ENCODE measurements at places on chromosomes 3 and 15.

DNA sequence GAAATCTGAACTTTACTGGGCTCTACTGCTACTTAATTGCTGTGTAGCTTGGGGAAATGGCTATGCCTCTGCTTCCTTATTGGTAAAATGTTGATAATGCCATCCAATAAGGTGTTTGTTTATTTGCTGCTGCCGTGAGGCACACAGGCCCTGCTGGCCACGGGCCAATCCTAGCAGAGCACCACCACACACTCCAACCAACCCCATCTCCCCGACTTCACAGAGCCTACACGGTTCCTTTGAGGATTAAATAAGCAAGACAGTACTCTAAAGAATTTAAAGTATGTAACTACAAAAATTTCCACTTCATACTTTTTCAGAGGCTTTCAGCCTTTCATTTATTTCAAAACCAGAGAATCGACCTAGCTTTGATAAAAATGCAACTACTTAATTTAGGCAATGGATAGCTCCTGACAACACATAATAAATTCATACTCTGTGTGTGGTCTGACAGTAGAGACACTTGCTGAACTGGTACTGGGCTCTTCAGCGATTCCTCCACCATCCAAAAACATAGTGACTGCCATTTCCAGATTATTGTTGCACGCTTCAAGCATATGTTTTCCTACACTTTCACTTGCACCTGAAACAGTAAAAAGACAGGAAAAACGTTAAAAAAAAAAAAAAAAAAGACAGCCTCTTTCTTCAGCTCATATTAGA lies 25.3 kb downstream of the UBXN7 start:
- DNase-seq, result no peak

GRCh38 chr3:94671078-94671477 lies 608.2 kb downstream of the NSUN3 start:
- no peak for DNase-seq

DNA sequence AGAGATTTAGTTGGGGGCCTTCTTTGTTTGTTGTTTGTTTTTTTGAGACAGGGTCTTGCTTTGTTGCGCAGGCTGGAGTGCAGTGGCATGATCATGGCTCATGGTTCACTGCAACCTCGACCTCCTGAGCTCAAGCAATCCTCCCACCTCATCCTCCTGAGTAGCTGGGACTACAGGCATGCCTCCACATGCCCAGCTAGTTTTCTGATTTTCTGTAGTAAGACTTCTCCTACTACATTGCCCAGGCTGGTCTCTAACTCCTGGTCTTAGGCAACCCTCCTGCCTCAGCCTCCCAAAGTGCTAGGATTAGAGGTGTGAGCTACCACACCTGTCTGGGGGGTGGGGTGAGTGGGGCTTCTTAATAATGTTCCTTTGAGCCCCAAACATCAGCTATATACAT lies 148.3 kb upstream of the ADAMTS9 start:
- DNase-seq, result no peak

- DNase-seq, result peak; percentile 52
Observed at GRCh38 chr3:148079370-148079769, 618.3 kb upstream of the AGTR1 start.

GRCh38 chr3:88003115-88003755 lies 55.6 kb downstream of the CGGBP1 start:
- no peak for DNase-seq

DNA sequence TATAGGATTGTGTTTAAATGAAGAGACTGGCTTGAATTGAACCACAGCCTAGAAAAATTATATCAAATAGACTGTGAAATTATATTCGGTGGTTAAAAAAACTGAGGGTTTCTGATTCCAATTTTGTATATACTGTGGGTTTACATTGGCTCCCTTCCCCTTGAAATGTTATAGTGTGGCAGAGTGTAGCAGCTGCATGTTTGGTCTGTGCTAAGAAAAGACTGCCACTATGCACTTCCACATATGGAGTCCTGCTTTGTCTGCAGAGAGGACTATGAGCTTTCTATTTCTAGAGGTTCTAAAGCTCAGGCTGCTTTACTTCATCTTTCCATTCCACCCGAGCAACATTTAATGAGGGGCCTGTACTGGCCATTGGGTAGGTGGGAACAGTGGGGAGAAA lies 112.3 kb downstream of the P3H2 start:
- no peak for DNase-seq

DNA sequence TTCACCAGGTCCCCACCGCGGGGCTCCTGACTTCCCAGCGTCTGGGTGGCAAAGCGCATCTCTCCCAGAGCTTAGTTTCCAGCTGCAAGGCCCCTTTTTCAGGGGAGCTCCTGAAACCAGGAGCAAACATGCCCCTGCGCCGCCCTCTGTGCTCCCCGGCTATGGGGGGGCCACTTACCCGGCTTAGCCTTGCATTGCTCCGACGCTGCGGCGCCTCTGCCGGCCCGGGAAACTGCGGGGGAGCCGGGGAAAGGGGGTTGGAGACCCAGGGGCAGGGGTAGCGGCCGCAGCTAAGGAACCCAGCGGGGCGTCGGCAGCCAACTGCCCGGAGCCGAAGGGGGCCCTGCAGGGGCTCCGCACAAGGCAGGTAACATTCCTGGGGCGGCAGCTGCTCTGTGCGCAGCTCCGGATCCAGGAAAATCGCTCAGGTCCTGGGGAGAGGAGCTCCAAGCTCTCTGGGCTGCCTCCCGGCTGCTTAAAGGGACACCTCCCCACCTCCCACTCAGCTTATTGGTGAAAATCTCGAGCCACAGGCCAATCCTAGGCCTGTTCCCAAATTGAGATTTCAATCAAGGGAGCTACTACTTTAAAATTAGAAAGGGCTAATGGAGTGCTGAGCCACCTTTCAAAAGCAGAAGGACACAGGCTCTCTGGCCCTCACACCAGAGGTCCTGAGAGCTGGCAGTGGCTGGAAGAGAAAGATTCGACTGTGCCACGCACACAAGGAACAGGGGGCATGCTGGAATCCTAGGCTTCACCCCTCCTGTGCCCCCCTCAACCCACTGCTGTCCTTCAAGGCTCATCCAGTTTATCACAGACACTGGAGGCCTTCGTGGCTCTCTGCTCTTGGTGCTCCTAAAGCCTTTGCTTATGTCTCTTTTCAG lies 42.7 kb upstream of the PRICKLE2 start:
- DNase-seq, result peak; percentile 55

DNA sequence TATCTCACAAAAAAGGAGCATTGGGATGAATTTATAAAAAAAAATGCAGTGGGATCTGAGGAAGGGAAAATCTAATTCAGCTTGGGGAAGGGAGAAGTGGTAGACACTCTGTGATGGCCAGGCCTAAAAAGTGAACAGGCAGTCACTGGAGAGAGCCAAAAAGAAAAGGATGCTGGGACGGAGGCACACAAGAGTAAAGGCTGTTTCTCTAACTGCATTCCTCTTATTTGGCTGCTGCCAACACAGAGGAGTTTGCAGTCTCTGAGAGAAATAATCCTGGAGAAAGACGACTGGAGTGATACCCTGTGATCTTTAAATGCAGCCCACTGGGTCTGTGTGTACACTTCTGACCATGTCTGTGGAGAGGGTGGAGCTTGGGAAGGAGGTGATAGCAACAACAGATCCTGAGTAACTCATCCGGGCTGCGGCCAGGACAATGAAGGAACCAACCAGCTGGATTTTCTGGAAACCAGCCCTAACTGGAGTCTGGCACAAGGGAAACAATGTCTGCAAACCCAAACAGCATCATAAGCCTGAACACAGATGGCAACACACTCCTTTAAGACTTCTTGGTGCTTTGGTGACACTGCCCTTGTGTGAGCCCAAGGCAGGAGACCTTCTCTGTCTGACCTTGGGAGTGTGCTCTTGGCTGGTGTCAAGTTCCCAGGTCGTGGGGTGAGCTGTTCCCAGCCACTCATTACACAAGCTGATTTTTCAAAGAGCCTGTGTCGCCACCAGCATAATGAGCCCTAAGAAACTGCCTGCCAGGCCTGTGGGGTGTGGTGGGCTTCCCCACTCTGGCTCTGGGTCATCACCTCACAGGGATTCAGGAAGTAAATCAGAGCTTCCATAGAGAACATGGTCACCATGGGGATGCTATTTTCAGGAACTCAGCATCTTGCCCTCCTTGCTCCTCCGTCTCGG lies 8.0 kb downstream of the FYCO1 start:
- peak; percentile 28 for DNase-seq

DNA sequence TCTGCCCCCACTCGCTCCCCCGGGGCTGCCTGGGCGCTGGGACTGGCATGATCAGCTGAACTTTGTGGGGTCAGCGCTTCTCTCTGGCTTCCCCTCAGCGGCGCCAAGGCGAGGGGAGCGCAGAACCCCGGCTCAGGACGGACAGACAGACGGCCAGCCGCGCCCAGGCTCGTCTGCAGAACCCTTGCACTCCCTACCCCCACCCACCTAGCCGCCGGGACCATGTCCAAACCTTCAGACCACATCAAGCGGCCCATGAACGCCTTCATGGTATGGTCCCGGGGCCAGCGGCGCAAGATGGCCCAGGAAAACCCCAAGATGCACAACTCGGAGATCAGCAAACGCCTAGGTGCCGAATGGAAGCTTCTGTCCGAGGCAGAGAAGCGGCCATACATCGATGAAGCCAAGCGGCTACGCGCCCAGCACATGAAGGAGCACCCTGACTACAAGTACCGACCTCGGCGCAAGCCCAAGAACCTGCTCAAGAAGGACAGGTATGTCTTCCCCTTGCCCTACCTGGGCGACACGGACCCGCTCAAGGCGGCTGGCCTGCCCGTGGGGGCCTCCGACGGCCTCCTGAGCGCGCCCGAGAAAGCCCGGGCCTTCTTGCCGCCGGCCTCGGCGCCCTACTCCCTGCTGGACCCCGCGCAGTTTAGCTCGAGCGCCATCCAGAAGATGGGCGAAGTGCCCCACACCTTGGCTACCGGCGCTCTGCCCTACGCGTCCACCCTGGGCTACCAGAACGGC lies 621 bp downstream of the SOX14 start:
- DNase-seq, result no peak

- no peak for DNase-seq
Observed at GRCh38 chr3:38579141-38579540, 70.3 kb downstream of the SCN5A start.

DNA sequence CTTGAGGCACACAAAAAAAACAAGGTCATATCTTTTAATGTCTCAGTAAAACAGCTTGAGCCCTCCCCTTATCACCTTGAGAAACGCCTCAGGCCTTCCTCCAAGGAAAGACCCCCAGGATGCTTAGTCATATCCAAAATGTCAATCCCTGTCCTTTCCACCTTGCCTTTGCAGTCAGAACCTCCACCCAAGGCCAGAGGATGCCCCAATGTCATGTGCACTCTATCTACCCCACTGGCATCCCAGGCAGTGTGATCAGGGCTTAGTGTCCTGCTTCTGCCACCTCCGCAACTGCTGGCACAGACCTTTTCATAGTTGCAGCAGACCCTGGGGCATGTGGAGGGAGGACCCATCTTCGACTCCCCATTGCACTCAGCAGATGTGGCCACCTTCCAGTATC lies 268.0 kb upstream of the LRRFIP2 start:
- DNase-seq, result no peak

GRCh38 chr15:79965846-79966630 lies 5.0 kb downstream of the BCL2A1 start:
- no peak for DNase-seq

DNA sequence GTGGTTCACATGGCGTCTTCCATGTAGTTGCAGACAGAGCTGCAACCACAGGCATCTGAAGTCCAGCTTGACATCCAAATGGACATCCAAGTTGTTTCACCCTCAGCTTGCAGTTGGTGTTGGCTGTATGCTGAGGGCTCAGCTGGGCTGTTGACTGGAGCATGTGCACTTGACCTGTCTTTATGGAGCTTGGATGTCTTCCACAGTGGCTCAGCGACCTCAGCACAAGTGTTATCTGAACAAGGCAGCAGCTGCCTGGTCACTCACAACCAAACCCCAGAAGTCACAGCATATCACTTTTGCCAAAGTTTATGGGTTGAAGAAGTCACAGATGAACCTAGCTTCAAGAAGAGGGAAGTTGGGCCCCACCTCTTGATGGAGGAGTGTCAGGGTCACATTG lies 92.9 kb downstream of the TPRA1 start:
- DNase-seq, result no peak

- DNase-seq, result no peak
Observed at GRCh38 chr3:137174514-137174913, 216.7 kb downstream of the IL20RB start.

- no peak for DNase-seq
Observed at GRCh38 chr3:192929146-192929545, 11.5 kb upstream of the MB21D2 start.

DNA sequence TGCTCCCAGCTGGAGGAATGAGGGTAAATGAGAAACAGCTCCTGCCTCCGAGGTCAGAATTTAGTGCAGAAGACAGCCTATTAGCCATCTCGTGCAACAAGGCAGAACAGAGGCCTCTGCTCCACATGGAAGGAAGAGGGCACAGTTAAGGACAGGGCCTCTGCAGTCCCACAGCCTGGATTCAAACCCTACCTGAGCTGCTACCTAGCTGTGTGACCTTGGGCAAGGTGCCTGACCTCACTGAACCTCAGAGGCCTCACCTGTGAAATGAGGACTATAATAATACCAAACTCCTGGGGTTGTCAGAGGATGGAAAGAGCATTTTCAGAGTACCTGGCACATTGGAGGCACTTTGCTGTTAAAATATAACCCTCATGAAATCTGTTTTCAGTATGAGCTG lies 285.7 kb upstream of the CTNNB1 start:
- DNase-seq, result no peak

- DNase-seq, result no peak
Observed at GRCh38 chr3:22216601-22217000, 465.6 kb upstream of the ZNF385D start.

GRCh38 chr3:51568036-51568435 lies 29.5 kb downstream of the RAD54L2 start:
- no peak for DNase-seq

GRCh38 chr15:77455696-77456321 lies 35.1 kb downstream of the HMG20A start:
- DNase-seq, result no peak

DNA sequence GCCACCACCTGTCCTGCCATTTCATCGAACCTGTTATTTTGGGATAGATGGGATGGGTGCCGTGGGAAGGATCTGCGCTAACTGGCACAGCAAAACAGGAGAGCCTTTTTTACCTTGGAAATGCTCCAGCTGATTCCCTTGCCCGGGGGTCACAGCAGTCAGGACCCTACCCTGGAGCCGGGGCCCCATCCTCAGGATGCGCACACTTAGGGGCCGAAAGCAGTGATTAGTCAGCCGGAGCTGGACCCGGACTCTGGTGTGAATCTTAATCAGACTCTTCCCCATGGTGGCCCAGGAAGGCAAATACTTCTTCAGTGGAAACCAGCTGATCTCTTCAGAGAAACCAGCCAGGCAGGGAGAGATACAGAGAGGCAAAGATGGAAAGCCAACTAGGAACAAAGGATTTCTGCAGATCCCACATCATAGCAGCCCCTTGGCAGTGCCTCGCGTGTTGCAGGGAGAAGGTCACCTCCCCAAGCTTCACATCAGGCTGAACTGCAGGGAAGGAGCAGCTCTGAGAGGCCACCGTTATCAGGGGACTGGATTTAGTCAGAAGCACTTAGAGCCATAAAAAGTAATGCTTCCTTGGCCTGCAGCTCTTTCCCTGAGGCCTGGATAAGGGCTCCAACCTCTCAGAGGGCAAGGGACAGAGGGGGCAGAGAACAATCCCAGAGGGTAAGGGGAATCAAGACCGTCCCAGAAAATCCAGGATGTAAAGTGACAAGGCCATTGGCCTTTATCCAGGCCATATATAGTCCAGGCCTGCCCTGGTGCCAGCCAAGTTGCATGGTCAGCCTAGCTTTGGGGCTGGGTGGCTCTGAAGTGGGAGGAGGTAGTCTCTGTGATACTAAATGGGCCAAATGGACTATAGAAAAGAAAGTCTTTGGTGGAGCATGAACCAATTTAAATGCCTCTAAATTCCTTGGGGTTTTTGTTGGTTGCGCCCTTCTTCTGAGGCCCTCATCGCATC lies 52.9 kb downstream of the WDR76 start:
- DNase-seq, result no peak

All from hippocampal formation (tissue), 2 donors.